ENCODE measurements at places on chromosomes 3 and 15. TPM values are rescaled to one million over a fixed set of nuclear protein-coding genes. Genes with fewer than 3 reads are reported as not detected.

- no peak for DNase-seq
These were observed 2.7 kb upstream of the ALS2CL start for GRCh38 chr3:46695962-46696894.

GRCh38 chr3:45595364-45596195 is 1.0 kb downstream of the LIMD1 start:
- no peak for DNase-seq

GRCh38 chr15:70503798-70504298 is 259.5 kb downstream of the UACA start:
- DNase-seq = no peak

- DNase-seq = no peak
These were observed 11.4 kb downstream of the KLF15 start for GRCh38 chr3:126345641-126346460.

- DNase-seq = peak; percentile 53
These were observed 3.0 kb upstream of the TLE3 start for GRCh38 chr15:70100474-70101341.

DNA sequence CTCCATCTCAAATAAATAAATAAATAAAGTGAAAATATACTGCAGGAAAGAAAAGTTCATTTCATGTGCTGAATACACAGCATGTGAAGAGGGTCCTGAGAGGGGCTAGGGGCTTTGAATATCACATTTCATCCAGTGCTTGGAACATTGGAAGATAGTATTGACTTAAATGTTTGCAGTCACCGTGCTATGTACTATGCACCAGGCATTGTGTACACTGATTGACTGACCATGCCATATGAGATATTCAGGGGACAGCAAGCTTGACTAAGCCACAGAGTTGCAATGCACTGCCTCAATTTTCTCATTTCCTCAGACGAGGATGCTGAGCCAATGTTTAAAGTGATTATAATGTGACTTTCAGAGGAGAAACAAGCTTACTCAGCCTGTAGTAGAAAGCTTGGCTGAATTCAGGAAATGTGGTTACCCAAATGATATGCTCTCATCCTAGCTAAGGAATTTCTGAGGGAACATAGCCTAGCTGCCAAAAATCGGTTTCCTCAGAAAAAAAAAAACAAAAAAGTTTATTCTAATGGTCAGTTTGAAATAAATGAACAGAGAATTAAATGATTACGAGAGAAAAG is 557.9 kb downstream of the FGF12 start:
- DNase-seq = peak; percentile 14

DNA sequence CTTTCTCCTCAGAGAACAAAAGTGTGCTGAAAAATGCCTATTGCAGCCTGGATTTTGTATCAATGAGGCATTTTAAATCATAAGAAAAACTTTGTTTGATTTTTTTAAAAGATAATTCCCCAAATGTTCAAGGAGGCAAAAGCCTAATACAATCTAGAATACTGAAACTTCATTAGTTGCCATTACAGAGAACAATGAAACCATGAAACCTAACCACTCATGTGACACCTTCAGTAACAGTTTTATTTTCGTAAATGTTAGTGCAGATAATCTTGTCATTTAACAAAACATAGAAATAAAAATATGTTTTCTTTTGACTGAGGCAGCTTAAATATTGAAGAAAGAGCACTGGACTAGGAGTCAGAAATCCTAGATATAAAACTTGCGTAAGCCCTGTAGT is 655.9 kb downstream of the RBMS3 start:
- DNase-seq = no peak

GNB4 gene
- 22.2 TPM for polyA plus RNA-seq

Measured in endothelial cell of umbilical vein (primary cell).